ENCODE measurements at places on chromosomes 3 and 15. TPM values are rescaled to one million over a fixed set of nuclear protein-coding genes. Genes with fewer than 3 reads are reported as not detected.

UROC1 gene
- not detected for total RNA-seq

ASB14 gene
- not detected for total RNA-seq

GUCA1C gene
- not detected for total RNA-seq

GPR171 gene
- not detected for total RNA-seq
